ENCODE measurements at places on chromosomes 5 and 9. TPM values are rescaled to one million over a fixed set of nuclear protein-coding genes. Genes with fewer than 3 reads are reported as not detected.

The ENTREP1 gene
- 0.46 TPM for total RNA-seq

- no peak for ATAC-seq
Measured at GRCh38 chr9:93461414-93461743, 8.0 kb upstream of the FAM120AOS start.

- no peak for ATAC-seq
Measured at GRCh38 chr9:129751841-129752801, 721 bp downstream of the PTGES start.

DNA sequence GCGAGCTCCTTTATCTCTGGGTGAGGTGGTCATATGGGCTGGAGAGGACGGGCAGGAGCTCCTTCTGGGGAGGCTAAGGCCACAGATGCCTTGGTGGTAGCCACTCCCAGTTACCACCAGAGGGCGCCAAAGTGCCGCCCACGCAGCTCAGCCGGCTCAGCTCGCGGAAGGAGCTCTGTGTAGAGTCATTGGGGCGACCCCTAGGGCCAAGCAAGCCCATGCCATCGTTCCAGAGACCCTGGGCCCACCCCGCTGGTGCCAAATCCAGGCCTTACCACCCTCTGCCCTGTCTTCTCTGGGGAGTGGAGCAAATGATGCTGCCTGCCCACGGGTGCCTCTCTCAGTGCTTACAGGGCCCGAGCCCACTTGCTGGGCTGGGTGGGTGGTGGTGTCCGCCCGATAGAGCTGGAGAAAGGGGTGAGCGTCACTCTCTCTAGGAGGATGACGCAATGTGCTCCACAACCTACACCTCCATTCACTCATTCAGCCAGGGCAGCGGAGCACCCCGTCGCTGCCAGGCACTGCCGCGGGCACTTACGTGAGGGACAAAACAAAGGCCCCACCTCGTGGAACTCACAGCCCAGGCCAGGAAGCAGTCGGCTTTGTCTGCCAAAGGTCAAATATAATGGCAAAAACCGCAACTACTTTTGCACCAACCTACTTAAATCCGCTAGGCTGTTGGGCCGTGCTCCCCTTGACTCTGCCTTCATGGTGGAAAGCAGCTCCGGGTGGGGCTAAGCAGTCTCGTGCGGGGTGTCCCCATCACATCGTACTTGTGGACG is 13.8 kb downstream of the TSPAN17 start:
- ATAC-seq, result peak; percentile 77

DNA sequence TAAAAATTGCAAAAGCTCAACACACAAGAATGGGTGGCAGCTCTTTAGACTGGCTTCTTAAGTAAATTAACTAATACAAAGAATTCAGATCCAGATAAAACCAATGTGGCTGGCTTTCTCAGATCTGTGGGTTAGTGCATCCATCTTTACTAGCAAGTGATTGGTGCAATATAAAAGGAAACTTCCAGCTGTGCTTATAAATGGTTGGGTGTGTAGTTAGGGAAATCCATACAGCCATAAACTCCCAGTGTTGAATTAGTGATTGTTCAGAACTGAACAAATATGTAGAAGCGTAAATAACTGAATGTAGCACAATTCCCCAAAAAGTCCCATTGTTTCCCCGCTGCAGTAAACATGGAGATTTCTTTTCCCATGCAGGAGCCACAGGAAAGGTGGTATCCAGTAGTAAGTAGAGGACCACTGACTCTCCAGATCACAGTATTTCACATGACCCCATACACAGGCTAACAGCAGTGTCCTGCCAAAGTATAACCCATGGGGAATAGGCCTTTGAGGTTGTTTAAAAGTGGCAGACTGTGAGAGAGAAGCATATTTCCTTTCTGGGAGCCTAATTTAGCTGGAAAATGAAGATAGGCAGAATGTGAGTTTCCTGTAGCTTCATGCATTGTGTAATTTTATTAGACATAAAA is 173.1 kb upstream of the SLC12A2 start:
- ATAC-seq, result no peak
